Stimulated activated CD8-positive, alpha-beta memory T cell treated with anti-CD3 and anti-CD28 coated beads, Interleukin-4, amount 100 ng/mL, for 4 hours (primary cell): ENCODE measurements at places on chromosomes 3 and 15.

- DNase-seq = no peak
Observed at GRCh38 chr15:34773013-34773412, 18.2 kb upstream of the GJD2 start.

DNA sequence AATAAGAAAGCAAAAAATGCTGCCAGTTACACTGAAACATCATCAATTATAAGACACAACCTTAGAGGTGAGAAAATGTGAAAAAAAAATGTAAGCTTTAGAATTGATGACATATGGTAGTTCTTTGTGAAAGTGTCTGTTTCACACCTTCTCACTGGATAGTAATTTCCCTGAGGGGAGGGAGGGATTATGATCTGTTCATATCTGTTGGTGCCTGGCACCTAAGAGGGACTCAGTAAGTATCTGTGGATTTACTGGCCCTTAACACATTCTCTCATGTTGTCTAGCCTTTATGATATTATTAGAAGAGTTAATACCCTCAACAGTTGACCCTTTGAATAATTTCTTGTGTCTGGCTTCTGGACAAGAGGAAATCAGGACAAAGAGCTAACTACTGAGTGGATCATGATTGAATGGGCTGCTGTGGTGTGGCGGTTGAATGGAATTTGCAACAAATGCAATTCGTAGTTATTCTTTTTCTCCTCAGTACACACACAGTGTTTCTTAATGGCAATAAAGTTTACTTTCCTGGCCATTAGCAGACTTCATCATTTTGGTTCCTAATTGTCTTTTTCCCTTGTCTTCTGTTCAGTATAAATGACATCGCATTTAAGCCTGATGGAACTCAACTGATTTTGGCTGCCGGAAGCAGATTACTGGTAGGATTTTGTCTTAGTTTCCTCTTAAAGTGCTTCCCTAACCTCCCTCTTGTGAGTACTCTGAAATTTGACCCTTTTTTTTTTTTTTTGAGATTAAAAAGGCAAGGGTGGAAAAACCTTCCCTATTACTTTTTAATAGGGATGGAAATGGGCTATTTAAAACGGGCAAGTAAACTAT lies 9.5 kb downstream of the IFT122 start:
- no peak for DNase-seq

- DNase-seq = no peak
Observed at GRCh38 chr15:86590461-86590860, 510.8 kb downstream of the AGBL1 start.

DNA sequence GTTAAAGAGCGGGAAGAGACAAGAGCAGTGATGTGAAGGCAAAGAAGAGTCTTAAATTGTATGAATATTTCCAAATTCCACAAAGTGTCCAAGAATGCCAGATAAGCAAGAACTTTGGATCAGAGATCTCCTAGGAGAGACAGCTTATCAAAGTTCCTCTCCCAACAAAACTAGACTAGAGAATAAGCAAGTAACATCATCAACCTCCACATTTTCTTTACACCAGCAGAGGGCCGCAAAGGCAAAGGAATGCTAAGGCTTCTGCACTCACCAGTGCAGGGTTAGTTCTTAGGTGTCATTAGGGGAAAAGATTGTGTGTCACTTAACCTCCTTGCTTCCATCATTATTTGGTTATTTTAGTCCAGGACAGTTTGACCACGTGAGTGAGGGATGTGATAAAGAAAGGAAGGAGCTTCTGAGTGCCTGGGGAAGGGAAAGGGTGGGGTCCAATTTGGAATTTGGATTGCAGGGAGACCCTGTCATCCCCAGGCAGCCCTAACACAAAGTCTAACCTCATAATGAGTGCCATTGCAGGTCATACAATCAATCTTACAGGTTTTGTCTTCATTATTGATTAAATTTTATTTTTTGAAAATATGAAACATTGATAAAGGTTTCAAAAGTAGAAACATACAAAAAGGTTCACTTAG lies 7.5 kb upstream of the CMTM6 start:
- DNase-seq = peak; percentile 15

GRCh38 chr3:126022741-126023359 lies 53.9 kb downstream of the ROPN1B start:
- no peak for DNase-seq

DNA sequence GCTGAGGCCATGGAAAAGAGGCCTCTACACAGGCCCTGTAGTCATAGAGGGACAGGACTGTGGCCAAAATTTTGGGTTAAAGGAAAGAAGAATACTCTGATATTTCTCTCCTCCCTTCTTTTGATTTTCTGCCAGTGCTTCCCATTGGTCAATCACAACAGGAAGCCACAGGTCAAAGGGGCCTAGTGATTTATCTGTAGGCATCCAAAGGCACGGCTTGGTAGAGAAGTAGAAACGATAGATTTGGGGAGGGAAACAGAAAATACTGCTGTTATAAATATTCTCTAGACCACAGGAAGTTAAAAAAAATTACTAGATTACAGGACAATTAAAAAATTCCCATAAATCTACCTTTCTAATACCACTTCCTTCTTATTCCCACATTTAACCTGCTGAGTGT lies 1.7 kb upstream of the CCDC50 start:
- DNase-seq = no peak

GRCh38 chr15:63080634-63081250 lies 38.2 kb downstream of the TPM1 start:
- no peak for DNase-seq

DNA sequence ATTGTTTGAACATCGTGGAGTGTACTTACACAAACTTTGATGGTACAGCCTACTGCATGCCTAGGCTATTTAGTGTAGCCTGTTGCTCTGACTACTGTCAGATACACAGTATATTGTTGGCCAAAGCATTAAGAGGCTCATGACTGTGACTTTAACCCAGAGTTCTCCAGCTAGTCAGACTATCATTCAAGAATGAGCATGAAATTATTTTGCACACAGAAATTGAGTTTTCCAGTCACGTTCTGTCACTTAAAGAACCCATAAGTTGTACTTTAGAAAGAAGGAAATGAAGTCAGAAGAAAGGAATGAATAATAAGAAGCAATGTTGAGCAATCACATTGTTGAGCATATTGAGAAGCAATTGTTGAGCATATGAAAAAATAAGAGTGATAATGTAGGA lies 37.6 kb upstream of the SLC22A13 start:
- no peak for DNase-seq

GRCh38 chr3:132622761-132623160 lies 25.7 kb downstream of the ACKR4 start:
- no peak for DNase-seq

GRCh38 chr15:68672781-68673205 lies 94.0 kb downstream of the CORO2B start:
- DNase-seq = no peak

GRCh38 chr3:110067527-110067926 lies 730.2 kb upstream of the DPPA4 start:
- DNase-seq = no peak

DNA sequence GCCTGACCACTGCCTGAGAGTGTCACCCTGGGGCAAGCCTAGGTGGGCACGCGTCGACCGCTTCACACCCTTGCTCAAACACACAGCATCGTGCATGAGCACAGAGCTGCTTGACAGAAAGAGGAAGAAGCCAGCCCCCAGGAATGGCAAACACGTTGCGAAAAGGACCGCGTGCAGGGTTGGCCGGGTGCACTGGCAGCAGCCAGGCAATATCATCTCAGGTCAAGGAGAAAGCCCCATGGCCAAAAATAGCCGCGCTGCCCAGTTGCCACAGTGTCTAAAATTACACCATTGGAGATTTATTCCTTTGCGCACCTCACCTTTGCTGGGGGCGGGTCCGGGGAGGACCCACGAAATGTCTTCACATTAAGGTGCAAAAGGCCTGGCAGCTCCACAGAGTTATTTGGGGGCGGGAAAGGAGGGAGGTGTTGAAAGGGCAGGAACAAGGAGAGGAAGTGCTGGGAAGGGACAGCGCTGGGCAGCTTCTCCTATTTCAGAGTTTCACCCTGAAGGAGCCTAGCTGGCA lies 44.7 kb upstream of the NR2F2 start:
- no peak for DNase-seq
